ENCODE measurements at places on chromosomes 4 and X.

DNA sequence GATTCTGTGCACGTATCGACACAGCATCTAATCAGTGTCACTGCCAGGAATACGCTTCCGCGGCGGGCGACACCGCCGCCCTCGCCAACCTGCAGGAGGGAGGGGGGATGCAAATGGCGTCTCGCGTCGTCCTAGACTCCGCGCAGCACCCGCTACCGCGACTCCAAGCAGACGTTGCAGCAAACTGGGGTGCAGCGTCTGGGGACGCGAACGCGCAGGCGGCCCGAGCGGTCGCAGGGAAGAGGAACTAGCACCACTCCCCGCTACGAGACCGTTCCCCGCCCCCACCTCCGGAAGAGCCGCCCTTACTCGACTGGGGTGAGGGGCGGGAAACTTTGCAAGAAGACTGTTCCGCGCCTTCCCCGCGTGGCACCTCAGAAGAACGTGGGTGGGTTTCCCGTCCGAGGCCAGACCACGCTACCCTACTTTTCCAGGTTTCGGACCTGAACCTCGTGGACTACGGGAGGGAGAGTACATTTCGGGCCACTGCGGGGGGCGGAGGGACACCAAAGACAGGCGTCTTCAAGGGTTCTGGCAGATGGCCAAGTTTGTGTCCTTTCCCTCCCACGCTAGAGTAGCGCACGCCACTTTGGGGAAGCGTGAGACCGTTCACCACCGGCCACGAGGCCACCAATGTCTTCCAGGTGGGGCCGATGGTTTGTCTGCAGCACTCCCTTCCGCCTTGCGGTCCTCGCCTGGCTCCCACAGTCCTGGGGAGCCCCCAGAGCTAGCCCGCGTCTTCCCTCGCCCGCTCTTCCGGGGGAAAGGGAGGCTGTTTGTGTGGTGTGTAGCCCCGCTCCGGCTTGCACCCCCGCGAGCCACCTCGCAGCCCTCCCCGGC is 78.0 kb upstream of the BCOR start:
- DNase-seq = peak; percentile 44

DNA sequence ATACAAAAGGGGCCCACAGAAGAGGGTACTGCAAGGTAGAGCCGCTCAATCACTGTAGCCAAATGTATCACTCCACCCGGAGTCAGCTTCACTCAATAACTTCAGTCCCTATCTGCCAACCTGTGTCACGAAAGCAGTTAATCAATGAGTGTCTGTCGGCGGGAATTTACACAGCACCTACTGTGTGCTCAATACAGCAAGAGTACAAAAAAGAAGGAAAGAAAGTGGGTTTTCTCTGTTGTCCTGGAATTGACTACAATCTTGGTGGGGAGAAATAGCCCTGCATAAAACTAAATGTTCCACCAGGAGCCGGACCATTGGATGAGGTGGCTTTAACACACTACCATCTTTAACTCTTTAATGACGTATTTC is 780 bp upstream of the NKRF start:
- no peak for DNase-seq

DNA sequence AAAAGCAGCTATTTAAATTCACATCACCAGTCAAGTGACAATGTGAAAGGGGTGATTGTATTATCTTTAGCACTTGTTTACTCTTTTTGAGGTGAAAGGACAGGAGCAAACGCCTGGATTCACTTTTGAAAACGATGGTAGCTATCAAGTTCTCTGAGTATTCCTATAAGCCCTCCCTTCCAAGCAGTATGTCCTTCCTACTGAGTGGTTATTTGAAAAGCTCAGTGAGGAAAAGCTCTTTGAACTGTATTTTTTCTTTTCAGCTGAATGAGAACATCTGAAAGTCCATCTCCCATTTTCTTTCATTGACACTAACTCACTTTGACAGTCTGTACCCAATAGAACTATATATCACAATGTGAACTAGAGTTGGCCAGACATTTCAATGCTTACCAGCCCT is 9.1 kb upstream of the CTSO start:
- DNase-seq = no peak

DNA sequence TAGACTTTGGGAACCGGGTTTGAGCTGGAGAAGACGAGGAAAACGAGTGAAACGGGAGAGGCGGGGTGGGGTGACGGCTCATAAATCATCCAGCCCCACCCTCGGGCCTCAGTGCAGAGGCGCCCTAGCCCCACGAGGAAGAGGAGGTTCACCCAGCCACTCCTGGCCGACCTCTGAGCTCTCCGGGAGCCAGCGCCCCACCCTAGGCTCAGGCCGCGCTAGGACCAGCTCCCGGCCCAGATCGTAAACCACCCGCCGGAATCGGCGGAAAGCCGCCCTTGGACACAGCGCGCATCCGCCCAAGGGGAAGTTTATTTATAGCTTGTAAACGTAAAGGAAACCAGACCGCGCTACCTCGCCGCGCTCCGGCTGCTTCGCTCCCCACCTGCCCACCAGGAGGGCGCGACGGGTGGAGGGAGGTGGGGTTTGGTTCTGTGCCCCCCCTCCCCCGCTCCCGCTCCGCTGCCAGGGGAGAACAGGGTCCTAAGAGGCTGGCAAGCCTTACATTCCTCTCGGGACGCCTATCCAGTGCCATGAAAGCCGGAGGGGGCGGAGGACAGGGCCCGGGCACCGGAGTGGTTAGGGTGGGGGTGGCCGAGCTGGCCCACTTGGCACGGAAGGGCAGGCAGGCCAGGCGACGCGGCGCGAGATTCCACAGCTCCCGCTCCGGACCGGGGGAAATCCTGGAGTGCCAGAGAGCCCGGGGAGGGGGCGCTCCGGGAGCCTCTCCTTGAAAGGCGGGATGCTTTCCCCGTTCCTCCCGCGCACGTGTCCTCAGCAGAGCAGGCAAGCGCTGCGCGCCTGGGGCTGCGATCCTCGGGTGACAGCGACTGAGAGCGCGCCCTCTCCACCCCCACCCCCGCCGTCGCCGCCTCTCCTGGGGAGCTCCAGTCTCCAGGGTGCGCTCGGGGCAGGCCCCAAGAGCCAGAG is 84.2 kb downstream of the BCOR start:
- no peak for DNase-seq

DNA sequence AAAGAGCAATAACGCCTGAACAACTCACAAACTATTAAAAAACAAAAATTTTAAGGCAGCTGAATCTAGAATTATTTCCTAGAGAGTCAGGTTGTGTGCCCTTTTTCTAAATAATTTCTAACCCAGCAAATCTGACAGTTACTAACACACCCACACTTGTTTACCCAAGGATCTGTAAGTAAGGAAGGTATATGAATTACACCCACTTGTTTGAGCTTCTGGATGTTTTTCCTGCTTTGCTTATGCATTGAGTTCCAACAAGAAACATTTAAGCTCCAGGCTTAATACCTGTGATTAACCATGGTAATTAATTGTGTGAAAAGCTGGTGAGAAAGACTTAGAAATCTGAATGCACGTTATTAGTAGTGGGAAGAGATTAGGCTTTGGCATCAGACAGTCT is 1.5 kb downstream of the NIPAL1 start:
- DNase-seq = no peak

- no peak for DNase-seq
Observed at GRCh38 chr4:112865443-112865842, 184.0 kb upstream of the ANK2 start.

- DNase-seq = no peak
Observed at GRCh38 chr4:76614589-76614988, 179.6 kb downstream of the SHROOM3 start.

GRCh38 chr4:27986476-27986875 is 1125.8 kb downstream of the STIM2 start:
- no peak for DNase-seq

- no peak for DNase-seq
Observed at GRCh38 chrX:69289046-69289792, 124.0 kb upstream of the PJA1 start.

DNA sequence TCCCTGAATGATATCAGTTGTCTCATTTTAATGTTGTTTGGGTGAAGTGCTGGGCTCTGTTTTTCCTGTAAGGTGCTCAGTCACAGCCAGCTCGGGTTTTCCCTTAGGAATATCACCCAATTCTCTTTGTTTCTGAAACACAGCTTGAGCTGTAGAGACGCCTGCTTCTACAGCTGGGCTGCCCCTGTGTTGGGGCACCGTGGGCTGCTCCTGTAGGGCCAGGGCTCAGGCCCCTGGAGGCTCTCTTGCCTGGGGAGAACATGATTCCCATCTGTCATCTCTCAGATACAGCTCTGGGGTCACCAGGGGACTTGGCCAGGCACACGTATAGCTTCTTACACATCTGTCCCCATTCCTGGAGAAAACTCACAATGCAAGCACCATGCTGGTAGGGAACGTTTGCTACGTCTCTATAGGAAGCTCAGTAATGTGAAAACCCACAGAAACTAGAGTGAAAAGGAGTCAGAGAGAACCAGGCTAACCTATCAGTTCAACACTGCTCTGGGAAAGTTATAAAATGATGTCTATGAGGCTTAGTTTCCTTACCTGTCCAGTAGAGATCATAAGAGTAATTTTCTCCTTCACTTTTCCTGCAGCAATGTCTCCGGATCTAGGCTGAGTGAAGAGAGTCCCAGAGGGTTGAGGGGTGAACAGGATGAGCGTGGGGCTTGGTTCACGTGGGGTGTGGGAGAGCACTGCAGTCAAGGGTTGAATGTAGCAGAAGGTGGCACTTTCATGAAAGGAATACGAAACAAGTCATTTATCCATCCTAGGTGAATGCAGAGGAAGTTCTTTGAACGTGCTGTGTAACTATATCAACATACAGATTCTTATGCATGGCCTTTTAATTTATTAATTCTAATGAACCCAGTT is 14.5 kb downstream of the FHDC1 start:
- no peak for DNase-seq

DNA sequence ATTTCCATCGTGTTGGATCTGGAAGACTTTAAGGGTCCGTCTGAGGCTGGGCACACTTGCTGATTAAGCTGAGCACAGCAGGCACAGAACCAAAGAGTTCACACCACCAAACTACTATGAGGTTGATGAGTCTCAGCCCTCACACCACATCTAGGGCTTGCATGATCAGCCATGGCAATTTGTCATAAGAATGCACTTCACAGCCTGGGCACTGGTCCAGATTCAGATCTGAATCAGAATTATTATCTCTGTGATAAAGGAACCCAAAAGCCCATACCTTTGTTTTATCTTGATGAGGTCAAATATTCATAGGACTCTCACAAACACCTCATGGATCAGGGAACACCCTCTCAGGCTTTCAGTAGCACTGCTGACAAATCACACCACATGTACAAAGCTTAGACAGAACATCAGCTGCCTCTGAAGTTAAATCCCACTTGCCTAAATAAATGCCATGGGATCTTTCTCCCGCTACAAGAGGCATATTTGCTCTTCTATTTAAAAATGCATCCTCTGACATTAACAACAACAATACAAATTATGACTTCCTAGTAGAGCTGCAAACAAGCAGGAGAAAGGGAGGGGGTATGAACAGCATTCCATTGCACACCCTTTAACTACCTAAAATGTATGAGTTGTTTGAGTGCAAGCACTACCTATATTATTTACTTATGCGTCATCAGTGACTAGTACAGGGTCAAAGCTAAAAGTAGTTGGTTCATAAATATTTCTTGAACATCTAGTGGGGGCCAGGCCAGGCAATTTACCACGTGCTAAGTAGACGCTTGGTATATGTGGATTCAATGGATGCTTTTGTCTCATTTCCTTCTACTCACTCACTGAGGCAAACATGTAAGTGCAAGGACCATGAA is 186.3 kb upstream of the FGF13 start:
- no peak for DNase-seq

GRCh38 chrX:120485638-120486520 is 16.8 kb upstream of the LAMP2 start:
- no peak for DNase-seq

GRCh38 chr4:124111922-124112321 is 600.6 kb downstream of the ANKRD50 start:
- DNase-seq = no peak

GRCh38 chrX:46340696-46341095 is 204.5 kb downstream of the ZNF674 start:
- DNase-seq = no peak

DNA sequence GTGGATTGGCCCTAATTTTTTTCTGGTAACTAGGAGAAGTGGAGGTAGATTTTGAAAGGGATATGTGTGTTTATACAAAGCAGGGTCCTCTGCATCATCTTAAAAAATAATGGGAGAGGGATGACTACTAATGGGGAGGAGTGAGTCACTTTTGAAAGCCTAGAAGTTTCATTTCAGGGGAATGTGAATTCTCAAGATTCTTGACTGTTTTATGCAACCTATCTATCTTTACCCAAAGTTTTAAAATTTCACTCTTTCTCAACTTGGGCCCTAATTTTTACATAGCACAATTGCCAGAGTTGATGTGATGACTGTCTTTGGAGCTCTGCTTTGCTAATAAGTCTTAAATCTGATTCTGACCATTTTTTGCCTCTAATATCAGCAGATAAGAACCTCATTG is 445.2 kb downstream of the GRXCR1 start:
- DNase-seq = no peak

GRCh38 chr4:87141428-87141827 is 79.0 kb downstream of the KLHL8 start:
- no peak for DNase-seq

GRCh38 chr4:92952426-92952825 is 648.7 kb downstream of the GRID2 start:
- DNase-seq = no peak

DNA sequence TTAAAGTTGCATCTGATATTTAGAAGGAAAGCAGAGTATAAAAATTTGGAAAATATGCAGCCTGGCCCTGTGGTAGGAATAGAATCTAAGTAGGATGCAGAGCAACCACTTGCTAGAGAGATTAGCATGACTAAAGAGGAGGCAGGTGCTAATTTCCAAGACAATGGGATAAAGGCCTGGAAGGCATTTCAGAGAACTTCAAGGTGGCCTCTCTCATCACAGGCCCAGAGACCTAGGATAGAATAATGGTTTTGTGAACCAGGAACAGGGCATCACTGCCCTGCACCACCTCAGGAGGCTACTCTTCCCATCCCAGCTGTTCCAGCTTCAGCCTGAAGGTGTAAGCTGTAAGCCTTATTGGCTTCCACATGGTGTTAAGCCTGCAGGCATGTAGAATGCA is 621.7 kb upstream of the HS3ST1 start:
- DNase-seq = no peak

- DNase-seq = no peak
Observed at GRCh38 chrX:109345856-109346255, 136.0 kb downstream of the GUCY2F start.

- no peak for DNase-seq
Observed at GRCh38 chrX:126557151-126557550, 4.5 kb upstream of the DCAF12L1 start.

- no peak for DNase-seq
Observed at GRCh38 chr4:55078987-55079386, 46.4 kb downstream of the KDR start.
